ENCODE measurements at places on chromosomes 1 and 21. TPM values are rescaled to one million over a fixed set of nuclear protein-coding genes. Genes with fewer than 3 reads are reported as not detected.

DNA sequence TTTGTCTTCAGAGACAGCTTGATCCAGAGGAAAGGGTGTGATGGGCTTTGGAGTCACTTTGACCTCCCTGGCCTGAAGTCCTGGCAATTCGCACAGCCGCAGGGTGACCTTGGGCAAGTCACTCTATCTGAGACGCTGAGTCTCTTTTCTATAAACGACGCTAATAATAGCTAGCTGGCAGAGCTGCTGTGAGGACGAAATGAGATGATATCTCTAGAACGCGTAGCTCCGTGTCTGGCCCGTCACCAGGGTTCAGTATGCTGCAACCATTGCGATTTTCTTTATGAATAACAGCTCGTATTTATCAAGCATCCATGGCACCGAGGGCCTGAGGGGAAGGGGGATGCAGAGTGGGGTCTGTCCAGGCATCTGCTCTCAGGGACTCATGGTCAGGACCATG, 58.7 kb downstream of the IGSF21 start:
- peaks cover 31% of the 10 kb centered on the region for H3K27me3 ChIP-seq
- no peaks in the 10 kb centered on the region for H3K36me3 ChIP-seq
- no peak for DNase-seq
- H3K4me3 ChIP-seq, result no peak overlapping the region
- H3K4me1 ChIP-seq, result no peaks in the 10 kb centered on the region

DNA sequence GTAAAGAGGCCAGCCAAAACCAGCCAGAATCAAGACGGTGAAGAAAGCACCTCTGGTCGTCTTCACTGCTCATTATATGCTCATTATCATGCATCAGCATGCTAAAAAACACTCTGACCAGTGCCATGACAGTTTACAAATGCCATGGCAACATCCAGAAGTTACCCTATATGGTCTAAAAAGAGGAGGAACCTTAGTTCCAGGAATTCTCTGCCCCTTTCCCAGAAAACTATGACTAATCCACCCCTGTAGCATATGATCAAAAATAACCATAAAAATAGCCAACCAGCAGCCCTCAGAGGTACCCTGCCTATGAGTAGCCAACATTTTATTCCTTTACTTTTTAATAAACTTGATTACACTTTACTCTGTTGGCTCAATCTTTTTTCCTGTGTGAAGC, 34.2 kb upstream of the PBX1 start:
- no peak overlapping the region for H3K27ac ChIP-seq
- H3K4me1 ChIP-seq, result no peaks in the 10 kb centered on the region
- no peaks in the 10 kb centered on the region for H3K27me3 ChIP-seq
- H3K4me3 ChIP-seq, result no peak overlapping the region
- no peak for DNase-seq

DNA sequence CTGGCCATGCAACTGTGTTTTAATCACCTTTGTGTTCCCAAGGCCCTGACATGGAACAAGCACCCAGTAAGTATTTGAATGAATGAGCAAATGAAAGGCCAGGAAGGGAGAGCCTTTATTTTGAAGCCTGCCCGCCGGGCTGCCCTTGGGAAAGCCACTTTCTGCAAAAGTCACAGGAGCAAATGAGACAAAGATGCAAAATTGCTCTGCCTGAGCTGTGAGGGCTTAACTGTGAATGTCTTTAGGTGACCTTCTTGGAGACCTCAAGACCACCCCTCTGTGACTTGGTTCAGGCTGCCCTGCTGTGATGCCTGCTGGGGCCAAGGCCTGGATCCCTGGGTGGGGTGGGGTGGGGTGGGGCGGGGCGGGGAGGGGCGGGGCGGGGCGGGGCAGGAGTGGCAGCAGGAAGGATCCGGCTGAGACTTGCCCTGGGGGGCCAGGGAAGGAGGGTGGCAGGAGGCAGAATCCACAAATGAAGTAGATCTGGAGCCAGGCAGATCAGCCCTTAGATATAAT, 54.0 kb downstream of the RUNX3 start:
- H3K36me3 ChIP-seq, result no peaks in the 10 kb centered on the region
- no peaks in the 10 kb centered on the region for H3K4me1 ChIP-seq
- H3K27me3 ChIP-seq, result no peaks in the 10 kb centered on the region
- no peak overlapping the region for H3K4me3 ChIP-seq
- no peak overlapping the region for H3K27ac ChIP-seq

- peaks cover 6% of the 10 kb centered on the region for H3K4me1 ChIP-seq
- no peaks in the 10 kb centered on the region for H3K27me3 ChIP-seq
- H3K27ac ChIP-seq, result peak within 1 kb of the TSS; percentile 77
- peak within 1 kb of the TSS; percentile 75 for H3K4me3 ChIP-seq
- no peaks in the 10 kb centered on the region for H3K36me3 ChIP-seq
- DNase-seq, result peak; percentile 86
Measured at GRCh38 chr1:151372058-151372934, at the start of gene SELENBP1. TSS of gene SELENBP1 (minus strand) at chr1:151372705. CDS start at chr1:151372641, 64 bp downstream.

THEM5 gene
- not detected for total RNA-seq

DNA sequence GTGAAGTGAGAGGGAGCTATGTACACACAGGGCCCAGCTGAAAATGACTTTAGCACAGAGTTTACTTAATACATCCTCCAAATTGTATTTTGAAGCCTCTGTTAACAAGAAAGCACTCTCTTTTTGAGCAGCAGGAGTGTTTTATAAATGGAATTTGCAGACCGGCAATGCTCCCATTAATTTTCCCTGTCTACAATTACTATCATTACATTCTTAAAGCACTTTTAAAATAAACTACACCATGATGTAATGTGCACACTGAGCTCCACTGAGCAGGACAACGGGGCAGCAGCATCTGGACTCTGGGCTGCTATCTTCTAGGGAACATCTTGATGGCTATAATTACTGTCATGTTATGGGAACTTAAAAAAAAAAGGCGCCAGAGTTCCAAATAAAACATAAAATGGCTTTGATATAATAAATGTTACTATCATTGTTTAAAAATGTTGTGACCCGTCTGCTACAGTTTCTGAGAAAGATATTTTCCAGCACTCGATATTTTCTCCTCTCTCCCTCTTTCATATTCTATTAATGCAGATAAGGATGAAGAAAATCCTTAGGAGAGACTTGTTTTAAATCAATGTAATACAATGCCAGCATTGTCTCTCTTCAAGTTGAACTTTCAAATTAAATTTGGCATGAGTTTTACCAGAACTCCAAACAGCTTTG, 150.9 kb downstream of the HLX start:
- no peaks in the 10 kb centered on the region for H3K36me3 ChIP-seq
- H3K27me3 ChIP-seq, result no peaks in the 10 kb centered on the region
- no peak overlapping the region for H3K27ac ChIP-seq

DNA sequence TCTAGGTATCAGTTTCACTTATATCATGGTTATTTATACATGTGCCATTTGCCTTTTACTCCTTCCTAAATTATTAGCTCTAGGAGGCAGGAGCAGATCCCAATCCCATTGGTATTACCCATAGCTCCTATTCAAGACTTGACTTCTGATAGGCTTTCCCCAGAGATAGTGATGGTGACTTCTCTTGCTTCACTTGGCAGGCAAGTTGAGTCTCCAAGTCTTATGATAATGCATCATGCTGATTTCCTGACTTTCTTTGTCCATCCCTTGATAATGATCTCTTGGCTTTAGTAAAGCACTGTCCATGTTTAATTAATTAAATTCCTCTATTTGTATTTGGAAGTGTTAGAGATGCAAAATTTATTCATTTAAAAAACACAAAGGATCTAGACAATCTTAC, 253.5 kb upstream of the ADAMTS5 start:
- peaks cover 2% of the 10 kb centered on the region for H3K4me1 ChIP-seq
- no peak for DNase-seq

GRCh38 chr1:155051342-155051776, 243 bp downstream of the ADAM15 start:
- H3K27ac ChIP-seq, result no peak overlapping the region
- H3K4me3 ChIP-seq, result peak overlapping the region; percentile 78
- no peaks in the 10 kb centered on the region for H3K36me3 ChIP-seq
- no peaks in the 10 kb centered on the region for H3K4me1 ChIP-seq

- peak; percentile 73 for DNase-seq
- H3K36me3 ChIP-seq, result peaks cover 17% of the 10 kb centered on the region
- peaks cover 24% of the 10 kb centered on the region for H3K27me3 ChIP-seq
- peak overlapping the region; percentile 98 for H3K4me3 ChIP-seq
- peaks cover 6% of the 10 kb centered on the region for H3K4me1 ChIP-seq
Measured at GRCh38 chr1:203306089-203306964, 1.0 kb downstream of the BTG2 start.

CYP4B1 gene
- not detected for total RNA-seq

- no peak for DNase-seq
- H3K36me3 ChIP-seq, result peaks cover 32% of the 10 kb centered on the region
- H3K4me3 ChIP-seq, result no peak overlapping the region
Measured at GRCh38 chr1:84571150-84571535, 3.1 kb downstream of the CTBS start.

CACYBP gene
- total RNA-seq, result 182 TPM

- H3K27ac ChIP-seq, result no peak overlapping the region
- no peaks in the 10 kb centered on the region for H3K36me3 ChIP-seq
- H3K4me3 ChIP-seq, result no peak overlapping the region
- no peaks in the 10 kb centered on the region for H3K27me3 ChIP-seq
Measured at GRCh38 chr1:193458628-193459027, 272.2 kb upstream of the B3GALT2 start.

SLC2A5 gene
- 0.36 TPM for total RNA-seq

AK4 gene
- total RNA-seq, result 331 TPM

DNA sequence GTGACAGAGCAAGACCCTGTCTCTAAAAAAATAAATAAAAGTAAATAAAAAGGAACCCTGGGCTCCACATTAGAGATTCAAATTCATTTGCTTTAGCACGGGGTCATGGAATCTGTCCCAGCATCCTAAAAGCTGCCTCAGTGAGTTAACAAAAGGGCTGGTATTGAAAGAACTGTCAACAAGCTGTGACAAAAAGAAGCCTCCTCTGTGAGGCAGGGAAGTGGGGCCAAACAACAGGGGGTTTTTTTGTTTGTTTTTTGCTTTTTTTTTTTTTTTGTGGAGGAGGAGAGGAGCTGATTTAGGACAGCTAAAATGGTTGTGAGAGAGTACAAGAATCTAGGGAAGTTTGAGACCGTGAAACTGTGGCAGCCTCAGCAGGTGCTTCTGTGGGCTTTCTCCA, 115.7 kb downstream of the LIPI start:
- no peak for DNase-seq
- no peaks in the 10 kb centered on the region for H3K27me3 ChIP-seq
- H3K27ac ChIP-seq, result peak overlapping the region; percentile 41
- H3K4me3 ChIP-seq, result no peak overlapping the region
- peaks cover 12% of the 10 kb centered on the region for H3K4me1 ChIP-seq
- peaks cover 51% of the 10 kb centered on the region for H3K36me3 ChIP-seq

FAM76A gene
- 14.6 TPM for total RNA-seq

- H3K36me3 ChIP-seq, result no peaks in the 10 kb centered on the region
- H3K4me1 ChIP-seq, result peaks cover 4% of the 10 kb centered on the region
- H3K27me3 ChIP-seq, result no peaks in the 10 kb centered on the region
- no peak for DNase-seq
- H3K4me3 ChIP-seq, result no peak overlapping the region
Measured at GRCh38 chr1:94981575-94981973, 54.7 kb upstream of the CNN3 start.

DNA sequence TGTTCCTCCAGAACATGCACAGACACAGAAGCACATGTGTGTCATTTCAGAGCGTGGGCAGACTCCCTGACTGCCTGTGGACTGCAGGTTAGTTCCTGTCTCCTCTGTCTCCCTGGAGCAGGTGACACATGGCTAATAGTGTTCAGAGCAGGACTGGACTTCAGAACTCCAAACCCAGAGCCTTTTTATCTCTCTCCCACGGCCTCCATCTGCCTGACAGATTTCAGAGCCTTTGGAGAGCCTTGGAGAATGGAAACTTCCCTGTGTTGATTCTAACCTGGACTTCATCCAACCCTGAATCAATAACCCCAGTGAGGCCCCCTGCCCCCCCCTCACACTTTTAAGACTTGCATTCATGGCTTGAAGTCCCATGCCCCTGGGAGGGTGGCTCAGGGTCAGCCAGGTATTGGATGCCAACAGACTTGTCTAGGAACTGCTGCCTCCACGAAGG, 44.4 kb downstream of the C1orf198 start:
- no peaks in the 10 kb centered on the region for H3K27me3 ChIP-seq
- no peak overlapping the region for H3K4me3 ChIP-seq
- peak; percentile 10 for DNase-seq
- no peaks in the 10 kb centered on the region for H3K36me3 ChIP-seq
- H3K4me1 ChIP-seq, result no peaks in the 10 kb centered on the region

DNA sequence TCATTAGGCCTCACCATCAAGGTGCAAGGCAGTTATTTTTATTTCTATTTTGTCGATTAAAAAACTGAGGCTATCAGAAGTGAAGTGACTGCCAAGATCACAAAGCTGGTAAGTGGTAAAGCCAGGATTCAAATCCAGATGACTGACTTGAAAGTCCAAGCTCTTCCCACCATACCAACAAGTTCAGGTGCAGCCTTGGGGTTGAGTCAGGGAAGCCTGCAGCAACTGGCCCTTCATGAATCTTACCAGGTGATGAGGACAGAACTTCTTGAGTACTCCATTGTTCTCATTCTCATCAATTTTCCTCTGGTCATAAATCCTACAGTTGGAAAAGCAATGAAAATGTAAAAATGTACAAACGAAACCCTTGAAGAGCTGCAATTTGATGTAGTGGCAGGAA, 20.2 kb downstream of the PEA15 start:
- DNase-seq, result no peak
- H3K36me3 ChIP-seq, result peaks cover 95% of the 10 kb centered on the region
- no peaks in the 10 kb centered on the region for H3K27me3 ChIP-seq
- H3K27ac ChIP-seq, result no peak overlapping the region
- H3K4me3 ChIP-seq, result no peak overlapping the region

- no peak for DNase-seq
- no peaks in the 10 kb centered on the region for H3K36me3 ChIP-seq
- no peak overlapping the region for H3K4me3 ChIP-seq
- H3K27me3 ChIP-seq, result peaks cover 27% of the 10 kb centered on the region
- no peak overlapping the region for H3K27ac ChIP-seq
Measured at GRCh38 chr1:110976089-110976488, 12.4 kb upstream of the LRIF1 start.

- H3K27me3 ChIP-seq, result peaks cover 11% of the 10 kb centered on the region
- H3K36me3 ChIP-seq, result no peaks in the 10 kb centered on the region
- H3K27ac ChIP-seq, result no peak overlapping the region
- no peak overlapping the region for H3K4me3 ChIP-seq
- H3K4me1 ChIP-seq, result no peaks in the 10 kb centered on the region
- no peak for DNase-seq
Measured at GRCh38 chr1:241627453-241628259, 12.5 kb downstream of the CHML start.

DNA sequence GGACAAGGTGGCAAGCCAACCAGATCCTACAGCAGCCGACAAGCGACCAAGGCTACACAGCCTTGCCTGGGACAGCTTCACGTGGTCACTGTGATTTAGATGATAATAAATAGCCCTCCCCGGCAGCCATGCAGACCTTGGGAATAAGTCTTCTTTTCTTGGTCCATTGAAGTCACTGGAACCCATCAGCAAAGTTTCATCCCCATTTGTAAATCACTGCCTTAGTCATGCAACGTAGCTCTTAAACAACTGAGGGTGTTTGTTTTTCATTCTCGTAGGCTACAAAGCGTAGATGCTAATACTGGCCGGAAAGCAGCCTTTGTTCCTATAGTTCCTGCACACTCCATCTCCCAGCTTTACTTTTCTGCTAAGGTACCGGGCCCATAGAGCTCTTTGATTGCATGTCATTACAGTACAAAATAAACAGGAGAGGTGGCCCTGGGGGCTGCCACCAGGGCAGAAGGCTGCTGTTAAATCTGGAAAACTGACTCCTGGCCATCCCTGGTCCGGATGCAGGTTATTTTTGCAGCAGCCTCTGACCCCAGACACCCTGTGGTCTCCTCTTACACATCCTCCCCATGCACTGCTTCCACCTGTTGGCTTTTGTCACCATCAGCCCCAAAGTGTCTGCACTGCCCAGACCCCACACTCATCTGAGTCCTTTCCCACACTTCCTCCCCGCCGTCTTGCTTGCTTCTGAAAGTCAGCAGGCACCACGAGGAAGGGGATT, 105.5 kb downstream of the TOMM20 start:
- no peaks in the 10 kb centered on the region for H3K4me1 ChIP-seq
- no peak overlapping the region for H3K4me3 ChIP-seq
- H3K36me3 ChIP-seq, result no peaks in the 10 kb centered on the region
- H3K27ac ChIP-seq, result no peak overlapping the region
- peak; percentile 47 for DNase-seq
- no peaks in the 10 kb centered on the region for H3K27me3 ChIP-seq

WNT4 gene
- total RNA-seq, result not detected
